ENCODE measurements at places on chromosomes 2 and 18. TPM values are rescaled to one million over a fixed set of nuclear protein-coding genes. Genes with fewer than 3 reads are reported as not detected.

DNA sequence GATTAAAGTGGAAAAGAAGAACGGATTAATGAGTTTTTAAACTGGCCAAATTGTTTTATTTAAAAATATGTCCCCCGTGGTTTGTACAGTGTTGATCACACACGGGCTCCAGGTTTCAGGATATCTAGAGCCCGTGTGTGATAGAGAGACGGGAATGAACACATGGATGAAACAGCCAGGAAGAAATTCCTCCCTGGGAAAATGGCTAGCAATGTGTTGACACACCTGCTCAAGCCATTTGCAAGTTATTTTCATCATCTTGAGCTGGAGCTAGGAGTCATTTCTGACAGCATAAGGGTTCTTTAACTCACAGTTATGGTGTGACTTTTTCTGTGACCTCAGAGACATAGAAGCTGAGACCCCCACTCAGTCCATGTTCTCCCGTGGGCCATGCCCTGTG, 81.6 kb downstream of the LRRFIP1 start:
- no peak for ATAC-seq

GRCh38 chr2:240507778-240508251, 50.0 kb downstream of the ANKMY1 start:
- peak; percentile 5 for ATAC-seq

DNA sequence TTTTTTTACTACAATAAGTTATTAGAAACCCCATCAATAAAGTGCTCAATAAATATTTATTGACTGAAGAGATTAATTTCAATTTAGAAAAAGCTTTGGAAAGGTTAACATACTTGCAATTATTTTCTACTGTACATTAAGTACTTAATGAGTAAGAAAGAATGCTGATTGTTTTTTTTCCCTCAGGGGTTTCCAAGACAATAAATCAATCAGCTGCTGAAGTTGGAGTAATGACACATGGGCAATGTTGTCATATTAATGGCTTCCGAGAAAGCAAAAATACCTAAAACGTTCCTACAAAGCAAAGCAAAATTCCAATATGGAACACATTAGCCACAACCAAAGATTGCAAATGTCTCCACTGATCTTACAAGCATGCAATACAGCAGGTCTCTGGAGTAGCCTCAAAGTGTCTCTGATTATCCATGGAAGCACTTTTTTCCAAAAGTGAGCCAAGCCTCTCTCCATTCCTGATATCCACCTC, 66.7 kb downstream of the ZC3H6 start:
- no peak for ATAC-seq

TMEM169 gene
- 0.04 TPM for total RNA-seq

TCF23 gene
- not detected for total RNA-seq

SCYGR4 gene
- total RNA-seq = not detected

DYNAP gene
- 26.2 TPM for total RNA-seq

DNA sequence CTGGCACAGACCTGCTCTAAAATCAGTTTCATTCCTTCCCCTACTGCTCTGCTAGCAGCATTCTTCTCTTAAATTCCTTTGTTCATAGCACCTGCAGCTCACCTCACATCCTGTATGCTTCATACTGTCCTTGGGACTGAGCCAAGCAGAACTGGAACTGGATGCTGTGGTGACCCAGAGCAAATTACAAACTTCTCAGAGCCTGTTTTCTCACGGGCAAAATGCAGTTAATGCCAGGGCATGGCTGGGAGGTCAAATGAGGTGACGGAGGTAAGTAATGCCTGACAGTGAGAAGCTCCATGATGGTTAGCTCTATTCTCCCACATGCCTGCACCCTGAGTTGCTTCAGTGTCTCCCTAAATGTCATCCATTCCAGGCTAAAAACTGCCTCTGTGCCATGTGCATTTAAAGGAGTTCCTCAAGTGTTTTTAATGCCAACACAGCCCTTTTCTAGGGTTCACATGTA, 29.7 kb downstream of the C2orf42 start:
- peak; percentile 76 for ATAC-seq

DNA sequence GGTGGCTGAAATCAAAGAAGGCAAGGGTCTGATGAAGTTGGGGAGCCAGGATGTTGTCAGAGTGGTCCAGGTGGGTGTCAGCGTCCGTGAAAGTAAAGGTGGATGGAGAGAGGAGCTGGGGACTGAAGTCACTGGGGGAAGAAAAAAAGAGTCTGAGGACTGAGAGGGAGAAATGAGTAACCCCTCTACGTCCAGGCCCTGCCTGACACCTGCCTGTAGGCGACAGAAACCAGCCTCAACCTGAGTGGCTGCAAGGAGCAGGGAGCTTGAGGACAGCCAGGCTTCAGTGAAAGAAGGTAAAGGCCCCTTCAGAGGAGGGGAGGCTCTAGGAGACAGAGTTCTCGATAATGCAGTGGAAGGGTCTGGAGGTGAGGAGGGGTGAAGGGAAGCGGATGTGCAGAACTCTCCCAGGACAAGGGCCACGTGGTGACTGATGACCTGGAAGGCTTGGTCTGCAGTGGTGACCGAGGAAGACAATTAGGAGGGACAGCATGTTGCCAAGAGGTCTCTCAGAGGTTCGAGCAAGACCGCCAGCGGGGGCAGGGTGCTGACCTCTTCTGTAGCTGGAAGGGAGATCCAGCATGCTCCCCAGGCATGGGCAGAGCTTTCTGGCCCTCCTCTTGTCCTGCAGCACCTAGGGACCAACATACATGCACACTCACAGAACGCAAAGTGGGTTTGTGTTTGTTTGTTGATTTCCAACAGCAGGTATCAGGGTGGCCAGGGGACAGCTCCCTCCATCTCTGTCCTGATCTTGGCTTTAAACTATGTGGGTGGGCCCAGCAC, 86.6 kb upstream of the TMEM247 start:
- ATAC-seq = no peak

- peak; percentile 38 for ATAC-seq
Measured at GRCh38 chr2:42906557-42907411, 114.4 kb upstream of the HAAO start.

ELOA2 gene
- not detected for total RNA-seq

FBXO48 gene
- 1.00 TPM for total RNA-seq

DQX1 gene
- 5.6 TPM for total RNA-seq

DNA sequence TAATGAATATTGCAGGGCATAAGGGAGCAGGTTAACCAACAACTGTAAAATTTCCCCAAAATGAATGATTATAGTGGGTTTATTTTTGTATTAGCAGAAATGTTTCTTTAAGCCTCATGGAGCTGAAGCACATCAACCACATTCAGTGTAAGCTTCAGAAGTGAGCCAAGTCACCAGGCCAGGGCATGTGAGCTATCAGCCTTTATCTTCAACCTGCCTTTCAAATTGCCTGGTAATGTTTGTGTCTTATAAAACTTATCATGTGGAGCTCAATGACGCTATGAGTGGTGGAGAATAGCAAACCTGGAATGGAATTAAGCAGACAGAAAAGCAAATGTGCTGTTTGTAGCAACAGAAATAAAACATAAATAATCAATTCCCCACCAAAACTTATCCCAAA, 1068.4 kb downstream of the LRP1B start:
- ATAC-seq = no peak

GRCh38 chr2:242011991-242012764, 142.6 kb downstream of the RTP5 start:
- no peak for ATAC-seq

DNA sequence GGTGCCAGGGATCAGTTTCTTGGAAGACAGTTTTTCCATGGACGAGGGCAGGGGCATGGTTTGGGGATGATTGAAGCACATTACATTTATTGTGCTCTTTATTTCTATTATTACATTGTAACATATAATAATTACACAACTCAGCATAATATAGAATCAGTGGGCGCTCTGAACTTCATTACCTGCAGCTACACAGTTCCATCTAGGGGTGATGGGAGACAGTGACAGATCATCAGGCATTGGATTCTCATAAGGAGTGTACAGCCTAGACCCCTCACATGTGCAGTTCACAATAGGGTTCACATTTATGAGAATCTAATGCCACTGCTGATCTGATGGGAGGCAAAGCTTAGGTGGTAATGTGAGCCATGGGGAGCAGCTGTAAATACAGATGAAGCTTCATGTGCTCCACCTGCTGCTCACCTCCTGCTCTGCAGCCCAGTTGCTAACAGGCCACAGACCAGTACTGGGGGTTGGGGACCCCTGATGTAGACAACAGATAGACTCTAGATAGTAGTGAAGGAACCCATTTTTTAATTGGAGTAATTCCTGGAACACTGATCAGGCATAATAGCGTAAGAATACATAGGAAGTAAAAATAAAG, 41.5 kb upstream of the MC4R start:
- ATAC-seq = no peak

DNA sequence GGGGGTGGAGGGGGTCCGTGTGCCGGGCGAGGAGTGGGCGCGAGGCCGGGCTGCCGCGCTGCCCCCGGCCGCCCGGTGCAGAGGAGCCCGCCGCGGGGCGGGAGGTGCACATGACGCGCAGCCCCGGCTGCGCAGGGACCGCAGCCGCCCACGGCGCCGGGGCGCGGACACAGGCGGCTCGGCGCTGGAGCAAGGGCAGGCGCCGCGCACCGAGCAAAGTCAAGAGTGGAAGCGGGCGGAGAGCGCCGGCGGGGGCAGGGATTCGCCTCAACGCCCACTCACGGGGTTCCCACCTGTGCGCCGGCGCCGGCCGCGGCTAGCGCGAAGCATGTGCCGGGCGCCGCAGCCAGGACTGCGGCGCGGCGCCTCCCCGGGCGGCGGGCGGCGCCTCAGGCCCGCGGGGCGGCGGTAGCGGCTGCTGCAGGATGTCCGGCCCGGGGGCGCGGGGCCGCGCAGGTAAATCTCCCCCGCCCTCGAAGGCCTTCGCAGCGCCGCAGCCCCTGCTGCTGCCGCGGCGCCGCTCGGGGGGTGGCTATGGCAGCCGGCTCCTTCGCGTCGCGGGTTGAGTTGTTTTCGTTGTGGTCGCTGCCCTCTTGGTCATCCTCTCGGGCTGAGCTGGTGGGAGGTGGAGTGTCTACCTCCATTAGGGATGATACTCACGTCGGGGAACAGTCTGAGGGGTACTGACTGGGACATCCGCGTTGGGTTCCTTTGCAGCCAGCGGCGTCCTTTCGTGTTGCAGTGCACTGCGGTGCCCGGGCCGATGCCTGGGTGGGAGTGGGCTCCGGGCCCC, 216.3 kb upstream of the DTNA start:
- ATAC-seq = peak; percentile 17

DNA sequence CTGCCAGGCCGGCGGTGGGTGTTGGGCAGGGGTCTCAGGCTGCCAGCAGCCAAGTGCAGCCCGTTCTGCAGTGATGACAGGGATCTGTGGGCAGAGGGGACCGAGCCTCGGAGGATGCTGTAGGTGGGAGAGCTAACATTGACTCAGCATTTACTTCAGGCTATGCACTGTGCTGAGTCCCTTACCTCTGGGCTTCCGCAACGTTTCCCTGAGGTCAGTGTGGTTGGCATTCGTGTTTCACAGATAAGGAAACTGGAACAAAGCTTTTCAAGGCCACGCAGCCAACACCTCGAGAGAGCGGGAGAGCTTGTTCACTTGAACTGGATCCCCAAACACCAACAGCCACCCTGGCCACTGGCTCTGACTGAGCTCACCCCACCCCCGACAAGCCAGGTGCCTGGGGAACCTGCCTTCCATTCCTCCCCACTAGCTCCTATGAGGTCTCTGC, 839 bp upstream of the GPR148 start:
- peak; percentile 27 for ATAC-seq

DNA sequence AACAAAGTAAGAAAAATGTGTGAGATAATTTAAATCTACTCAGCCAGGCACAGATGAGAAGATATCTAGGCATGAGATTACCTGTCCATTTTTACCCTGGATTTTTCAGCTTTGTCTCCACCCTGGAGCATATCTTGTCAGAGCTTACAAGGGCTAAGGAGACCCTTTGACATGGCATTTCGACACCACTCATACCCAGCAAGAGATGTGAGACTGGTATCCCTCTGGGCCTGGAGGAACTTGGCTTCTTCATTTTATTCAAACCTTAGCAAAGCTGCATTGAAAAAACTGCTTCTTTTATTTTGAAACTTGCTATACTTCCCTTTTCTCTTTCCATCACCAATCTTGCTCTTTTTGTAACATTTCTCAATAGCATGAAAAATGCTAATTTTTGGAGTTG, 194.9 kb upstream of the HNMT start:
- no peak for ATAC-seq

GRCh38 chr18:28432339-28432738, 255.4 kb upstream of the CDH2 start:
- ATAC-seq = no peak

GRCh38 chr18:27860701-27861107, 316.2 kb downstream of the CDH2 start:
- no peak for ATAC-seq

DNA sequence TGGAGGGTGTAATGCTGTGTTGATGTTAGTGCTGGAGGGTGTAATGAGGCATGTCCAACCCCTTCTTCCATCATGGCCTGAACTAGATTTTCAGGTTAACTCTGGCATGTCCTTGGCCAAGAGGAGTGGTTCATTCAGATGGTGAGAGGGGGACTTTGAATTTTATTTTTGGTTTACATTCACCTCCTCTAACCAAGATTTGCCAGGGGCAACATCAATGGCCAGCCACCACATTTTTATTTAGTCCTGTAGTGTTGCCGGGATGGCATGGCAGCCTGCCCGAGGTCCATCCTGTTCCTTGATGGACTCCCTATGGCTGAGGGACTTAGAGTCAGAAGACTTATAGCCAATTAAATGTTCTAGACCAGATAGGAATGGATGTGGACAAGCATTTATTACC, 484.6 kb upstream of the HS6ST1 start:
- no peak for ATAC-seq

DNA sequence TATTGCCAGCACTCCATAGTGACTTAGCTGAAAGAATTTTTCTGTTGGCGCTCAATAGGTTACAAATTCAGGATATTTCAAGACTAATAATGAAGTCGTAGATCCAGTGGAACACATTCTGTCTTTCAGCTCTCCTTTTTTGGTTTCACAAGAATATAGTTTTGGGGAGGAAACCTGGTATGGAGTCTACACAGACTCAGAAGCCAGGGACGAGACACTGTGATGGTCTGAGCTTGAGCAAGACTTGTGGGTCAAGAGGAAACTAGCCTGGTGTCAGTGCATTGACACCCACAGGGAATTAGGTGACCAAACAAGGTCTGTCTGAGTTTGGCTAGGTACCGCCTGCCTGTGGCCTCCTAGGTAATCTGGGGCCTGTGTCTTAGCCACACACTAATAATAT, 26.9 kb downstream of the ARL4C start:
- ATAC-seq = no peak

DNA sequence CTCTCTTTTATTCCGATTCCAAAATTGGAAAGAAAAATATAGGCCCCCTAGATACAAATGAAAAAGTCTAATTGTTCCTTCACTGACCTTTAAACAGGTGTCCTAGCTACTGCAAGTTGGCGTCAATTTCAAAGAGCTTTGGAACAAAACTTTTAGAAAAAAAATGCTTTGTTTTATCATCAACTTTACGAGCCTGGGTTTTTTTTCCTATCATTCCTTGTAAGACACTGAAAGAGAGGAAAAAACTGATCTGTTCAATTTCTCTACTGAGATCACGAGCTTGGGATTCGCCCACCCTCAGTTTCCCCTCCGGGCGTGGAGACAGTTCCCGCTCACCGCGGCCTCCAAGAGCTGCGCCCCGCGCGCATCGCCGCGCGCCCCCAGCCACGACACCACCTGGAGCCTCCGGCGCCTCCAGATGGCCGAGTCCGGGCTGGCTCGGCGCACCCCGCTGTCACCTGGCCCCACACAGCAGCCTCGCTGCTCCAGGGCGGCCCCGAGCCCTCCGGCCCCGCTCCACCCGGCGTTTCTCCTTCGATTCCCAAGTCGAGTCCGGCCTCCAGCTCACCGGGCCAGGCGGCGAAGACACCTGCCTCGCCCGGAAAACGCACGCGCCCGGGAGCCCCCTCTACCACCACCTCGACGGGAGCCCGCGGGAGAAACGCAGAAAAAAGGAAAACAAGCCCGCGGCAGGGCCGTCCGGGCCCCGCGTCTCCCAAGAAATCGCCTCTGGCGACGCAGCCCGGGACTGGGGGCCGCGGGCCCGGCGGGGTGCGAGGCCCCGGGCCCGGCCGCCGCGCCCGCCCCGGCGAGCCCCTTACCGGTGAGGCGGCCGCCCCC, 656 bp downstream of the TBC1D8 start:
- peak; percentile 20 for ATAC-seq
